Vagina (tissue), 2 donors: ENCODE measurements at places on chromosomes 5 and 9.

- DNase-seq, result no peak
These were observed 342.8 kb downstream of the EBF1 start for GRCh38 chr5:158756871-158757270.

DNA sequence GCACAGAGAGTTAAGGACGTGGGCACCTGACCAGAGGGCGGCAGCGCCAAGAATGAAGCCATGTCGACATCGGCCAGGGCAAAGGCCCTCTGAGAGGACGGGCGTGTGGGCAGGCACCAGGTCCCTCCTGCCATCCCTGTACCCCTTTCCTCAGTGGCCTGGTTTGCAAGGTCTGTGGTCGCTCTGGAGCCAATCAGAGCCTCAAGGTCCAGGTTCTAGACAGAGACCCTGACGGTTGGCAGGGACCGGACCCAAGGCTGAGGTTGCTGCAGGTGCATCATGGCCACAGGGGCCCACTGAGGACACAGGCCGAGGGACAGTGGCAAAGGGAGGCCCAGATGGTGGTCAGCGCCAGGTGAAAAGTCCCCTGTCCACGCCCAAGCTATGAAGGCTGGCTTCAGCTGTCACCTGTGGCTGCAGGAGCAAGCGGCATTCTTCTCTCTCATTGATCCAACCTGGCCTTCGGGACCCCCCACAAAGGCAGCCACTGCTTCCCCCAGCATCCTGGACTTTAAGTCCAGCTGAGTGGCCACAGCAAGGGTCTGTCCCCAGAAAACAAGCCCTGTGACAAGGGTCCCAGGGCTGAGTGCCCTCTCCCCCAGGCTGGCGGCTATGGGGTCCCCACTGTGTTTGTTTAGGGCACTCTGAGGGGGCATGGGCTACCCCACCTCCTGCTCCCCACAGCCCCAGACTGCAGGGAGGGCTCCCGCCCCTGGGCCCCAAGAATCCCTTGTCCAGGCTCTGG lies 48.9 kb downstream of the VAV2 start:
- DNase-seq, result no peak

DNA sequence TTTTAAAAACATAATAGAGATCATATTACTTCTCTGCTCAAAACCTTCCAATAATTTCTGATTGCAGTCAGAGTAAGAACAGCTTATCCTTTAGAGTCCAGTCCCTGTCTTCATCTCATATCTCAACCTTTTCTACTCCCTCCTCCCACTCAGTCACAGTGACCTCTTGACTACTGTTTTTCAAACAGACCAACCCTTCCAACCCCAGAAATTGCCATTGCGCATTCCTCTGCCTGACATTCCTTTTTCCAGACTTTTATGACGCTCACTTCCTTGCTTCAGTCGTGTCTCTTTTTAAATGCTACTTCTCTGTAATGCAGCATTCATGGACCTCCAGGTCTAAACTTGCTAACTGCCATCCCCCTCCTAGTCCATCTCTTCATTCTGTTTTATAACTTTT lies 800.5 kb downstream of the BRINP1 start:
- DNase-seq, result no peak

DNA sequence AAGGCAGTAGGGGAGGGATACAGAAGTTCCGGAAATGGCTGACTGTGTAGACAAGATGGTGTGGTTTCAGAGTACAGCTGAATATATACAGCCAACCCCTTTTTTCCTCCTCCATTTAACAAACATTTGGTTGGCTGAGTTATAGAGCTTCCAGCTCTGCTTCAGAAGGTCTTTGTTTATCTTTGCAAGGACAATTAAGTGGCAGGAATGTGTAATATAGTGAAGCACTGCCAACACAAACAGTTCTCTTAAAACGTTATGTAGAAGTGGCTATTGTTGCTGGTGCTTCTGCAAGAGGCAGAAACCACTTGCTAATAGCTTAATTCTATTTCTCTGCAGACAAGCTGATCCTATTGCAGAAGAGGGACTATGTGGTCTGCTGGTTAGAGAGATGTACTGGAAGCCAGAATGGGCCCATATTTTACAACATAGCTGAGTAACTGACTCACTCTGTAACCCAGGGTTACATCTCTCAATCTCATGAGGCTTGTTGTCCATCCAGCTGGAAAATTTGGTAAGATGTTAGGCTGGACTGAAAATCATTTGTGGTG lies 62.7 kb upstream of the OSMR start:
- DNase-seq, result no peak

- peak; percentile 44 for DNase-seq
These were observed 130.0 kb downstream of the COL23A1 start for GRCh38 chr5:178460174-178460573.

DNA sequence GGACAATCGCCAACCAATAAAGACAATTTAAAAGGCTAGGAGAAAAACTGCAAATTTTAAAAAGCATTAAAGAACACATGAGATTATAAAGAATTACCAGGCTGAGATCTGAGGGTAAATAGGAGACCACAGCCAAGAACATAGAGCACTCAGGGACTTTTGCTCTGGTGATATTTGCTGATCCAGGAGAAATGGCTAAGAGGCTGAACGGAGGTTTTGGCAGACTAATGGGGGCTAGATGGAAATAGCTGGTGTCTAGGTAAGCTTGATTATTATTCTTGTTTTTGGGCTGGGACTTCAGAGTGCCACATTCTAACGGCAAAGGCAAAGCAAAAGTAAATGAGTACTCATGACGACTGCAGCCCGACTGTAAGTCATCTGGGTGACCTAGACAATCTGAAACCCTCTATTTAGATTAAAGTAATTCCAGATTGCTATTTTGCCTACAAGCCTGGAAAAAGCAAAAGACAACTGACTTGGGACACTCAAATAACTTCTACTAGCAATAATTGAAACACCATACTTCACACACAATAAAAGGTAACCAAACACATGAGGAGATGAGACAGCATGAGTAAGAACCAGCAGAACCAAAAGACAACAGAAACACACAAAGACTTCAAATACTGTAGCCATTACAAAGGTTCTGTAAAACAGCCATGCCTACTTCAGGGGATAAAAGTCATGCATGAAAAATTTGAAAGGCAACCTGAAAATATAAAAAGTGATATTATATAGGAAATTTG lies 68.8 kb downstream of the JAKMIP2 start:
- no peak for DNase-seq

- no peak for DNase-seq
These were observed 19.8 kb upstream of the IQGAP2 start for GRCh38 chr5:76383126-76383832.

- DNase-seq, result no peak
These were observed 4.1 kb upstream of the PRDM12 start for GRCh38 chr9:130660326-130660682.

DNA sequence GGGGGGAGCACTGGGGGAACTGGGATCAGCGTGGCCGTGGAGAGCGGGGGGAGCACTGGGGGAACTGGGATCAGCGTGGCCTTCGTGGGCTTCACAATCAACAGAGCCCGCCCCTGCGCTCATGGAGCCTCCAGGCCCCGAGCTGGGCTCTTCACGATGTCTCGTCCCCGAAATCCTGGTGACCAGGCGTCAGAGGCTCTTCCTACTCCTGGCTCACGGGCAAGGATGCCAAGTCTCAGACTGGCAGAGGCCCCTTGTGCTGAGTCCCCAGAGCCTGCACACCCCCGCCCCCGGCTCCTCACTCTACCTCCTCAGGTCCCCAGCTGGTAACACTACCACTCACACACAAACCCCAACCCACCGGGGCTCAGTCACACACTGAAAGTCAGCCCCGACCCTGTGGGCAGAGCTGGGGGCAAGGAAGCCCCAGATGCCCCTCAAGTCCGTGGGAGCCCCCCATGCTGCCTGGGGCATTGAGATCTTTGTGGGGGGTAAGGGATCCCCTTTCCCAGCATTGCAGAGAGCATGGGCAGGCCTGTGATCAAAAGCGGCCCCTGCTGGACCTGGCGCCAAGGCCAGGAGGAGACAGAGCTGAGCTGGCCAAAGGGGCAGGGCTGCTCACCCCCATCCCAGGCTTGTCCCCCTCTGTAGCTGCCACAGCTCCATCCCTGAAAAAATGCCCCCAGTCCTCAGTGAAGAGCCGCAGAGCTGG lies 26.7 kb downstream of the LHX3 start:
- DNase-seq, result no peak

GRCh38 chr9:14296495-14297113 lies 17.3 kb downstream of the NFIB start:
- DNase-seq, result no peak

- no peak for DNase-seq
These were observed 459.6 kb downstream of the ACTL7B start for GRCh38 chr9:108396193-108396592.

- no peak for DNase-seq
These were observed 459.4 kb downstream of the GADD45G start for GRCh38 chr9:90064248-90064647.

DNA sequence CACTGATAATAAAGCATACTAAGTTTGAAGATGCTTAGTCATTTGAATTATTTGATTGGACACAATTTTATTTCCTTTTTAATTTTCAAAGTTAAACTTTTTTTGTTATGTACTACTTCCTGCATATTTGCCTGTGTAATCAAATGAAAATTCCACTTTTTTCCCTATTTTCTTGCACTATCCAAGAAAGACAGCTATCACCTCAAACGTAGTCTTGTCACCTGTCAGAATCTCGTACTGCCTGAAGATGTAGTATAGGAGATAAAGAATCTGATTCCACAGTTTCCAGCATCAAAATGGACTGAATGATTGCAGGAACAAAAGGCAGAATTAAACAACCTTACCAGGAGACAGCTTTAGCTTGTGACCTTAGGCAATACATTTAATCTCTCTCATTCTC lies 818.8 kb downstream of the MAT2B start:
- DNase-seq, result no peak

- no peak for DNase-seq
These were observed 630.5 kb downstream of the ACTL7B start for GRCh38 chr9:108225149-108225800.

DNA sequence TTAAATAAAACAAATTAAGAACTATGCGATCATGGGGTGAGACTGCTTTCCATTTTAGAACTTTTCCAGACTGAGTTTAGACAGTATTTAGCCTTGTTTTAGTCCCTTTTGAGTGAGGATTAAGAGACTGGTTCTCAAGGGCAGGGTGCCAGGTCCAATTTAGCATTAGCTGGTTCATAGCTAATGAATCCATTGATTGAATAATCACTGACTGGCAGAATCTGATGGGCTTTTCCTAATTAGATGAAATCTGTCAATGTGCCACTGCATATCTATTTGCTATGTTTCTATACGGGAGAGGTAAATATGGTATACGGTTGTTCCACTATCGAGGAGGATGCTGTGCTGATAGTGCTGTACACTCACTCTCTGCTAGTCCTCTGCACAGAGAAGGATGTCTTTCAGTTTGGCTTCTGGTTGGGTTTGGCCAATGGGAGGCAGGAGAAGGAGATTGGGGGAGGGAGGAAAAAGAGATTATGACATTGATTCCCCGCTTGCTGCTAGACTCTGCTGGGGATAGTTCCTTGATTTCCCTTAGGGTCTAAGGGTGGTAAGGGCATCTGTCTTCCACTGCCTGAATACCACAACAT lies 496.6 kb downstream of the CTNND2 start:
- DNase-seq, result no peak

GRCh38 chr5:100424787-100425186 lies 110.4 kb upstream of the FAM174A start:
- no peak for DNase-seq

DNA sequence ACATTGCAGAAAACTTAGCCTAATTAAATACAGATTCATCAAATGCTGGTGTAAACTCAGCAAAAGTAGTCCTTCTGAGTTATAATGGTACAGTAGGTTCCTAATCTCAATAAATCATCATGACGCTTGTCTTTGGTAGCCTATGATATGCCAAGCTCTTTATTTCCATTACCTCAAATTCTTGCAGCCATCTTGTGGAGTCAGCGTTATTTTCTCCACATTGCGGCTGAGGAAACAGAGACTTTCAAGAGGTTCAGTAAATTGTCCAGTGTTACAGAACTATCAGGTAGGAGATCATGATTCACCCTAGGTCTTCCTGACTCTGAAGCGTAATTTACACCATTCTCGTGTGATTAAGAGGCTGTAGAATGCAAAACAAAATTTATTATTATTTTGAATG lies 237.2 kb downstream of the PCSK5 start:
- DNase-seq, result no peak

GRCh38 chr5:176822041-176822792 lies 11.9 kb downstream of the UNC5A start:
- no peak for DNase-seq

DNA sequence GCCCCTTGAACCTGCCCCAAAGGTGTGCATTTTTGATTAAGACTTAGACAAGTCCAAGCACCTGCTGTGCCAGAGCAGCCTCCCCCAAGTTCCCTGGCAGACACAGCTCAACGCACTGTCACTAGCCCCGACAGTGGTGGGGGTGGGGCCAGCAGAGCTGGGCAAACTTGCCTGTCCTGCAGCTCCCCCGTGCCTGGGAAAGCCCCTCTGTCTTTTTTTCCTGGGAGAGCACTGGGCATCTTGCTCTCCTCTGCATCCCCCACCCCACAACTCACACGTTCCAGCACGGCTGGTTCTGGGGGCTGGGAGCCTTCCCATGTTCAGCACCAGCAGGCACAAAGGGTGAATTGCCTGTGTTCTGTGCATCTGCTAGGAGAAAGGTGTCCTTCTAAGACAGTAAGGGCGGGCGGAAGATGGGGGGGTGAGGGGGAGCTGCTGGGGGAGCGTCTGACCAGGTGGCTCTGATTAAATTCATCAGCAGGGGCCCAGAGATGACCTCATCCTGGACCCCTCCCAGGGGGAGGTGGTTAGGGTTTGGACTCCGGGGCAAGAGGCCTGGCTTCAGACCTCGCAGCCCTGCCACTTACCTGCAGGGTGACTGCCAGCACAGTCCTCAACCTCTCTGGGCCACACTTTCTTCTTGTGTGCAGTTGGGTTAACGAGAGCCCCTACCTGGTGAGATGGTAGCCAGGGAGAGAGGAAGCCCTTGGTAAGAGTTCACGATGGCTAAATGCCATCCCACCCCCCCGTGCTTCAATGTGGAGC lies 23.5 kb downstream of the HMCN2 start:
- DNase-seq, result no peak

- DNase-seq, result no peak
These were observed 182.9 kb upstream of the MEF2C start for GRCh38 chr5:89065919-89066318.

DNA sequence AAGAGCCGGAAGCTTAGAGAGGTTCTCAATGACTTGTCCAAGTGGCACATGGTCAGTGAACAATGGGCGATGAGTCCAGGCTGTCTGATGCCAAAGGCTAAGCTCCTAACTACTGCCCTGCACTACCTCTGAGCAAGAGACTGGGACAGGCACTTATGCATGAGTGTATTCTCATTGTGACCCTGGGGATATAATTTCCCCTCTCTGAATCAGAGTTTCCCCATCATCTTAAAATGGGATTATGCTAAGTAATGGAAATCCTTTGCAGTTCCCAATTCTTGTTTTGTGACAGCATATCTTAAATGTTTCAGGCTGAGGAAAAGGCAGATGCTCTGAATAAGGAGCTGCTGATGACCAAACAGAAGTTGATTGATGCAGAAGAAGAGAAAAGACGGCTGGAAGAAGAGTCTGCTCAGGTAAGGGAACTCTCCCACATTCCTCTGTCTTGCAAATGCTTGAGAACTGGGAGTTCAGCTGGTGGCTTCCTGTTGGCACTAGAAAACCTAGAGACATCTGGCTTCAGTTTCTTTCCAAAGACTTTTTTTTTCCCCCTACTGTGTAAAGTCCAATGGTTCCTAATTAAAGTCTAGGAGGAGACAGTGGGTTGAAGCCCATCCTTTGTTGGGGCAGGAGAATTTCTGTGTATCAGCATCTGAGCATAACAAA lies 64.1 kb downstream of the GPR21 start:
- no peak for DNase-seq
